ENCODE measurements at places on chromosomes 5 and 9.

DNA sequence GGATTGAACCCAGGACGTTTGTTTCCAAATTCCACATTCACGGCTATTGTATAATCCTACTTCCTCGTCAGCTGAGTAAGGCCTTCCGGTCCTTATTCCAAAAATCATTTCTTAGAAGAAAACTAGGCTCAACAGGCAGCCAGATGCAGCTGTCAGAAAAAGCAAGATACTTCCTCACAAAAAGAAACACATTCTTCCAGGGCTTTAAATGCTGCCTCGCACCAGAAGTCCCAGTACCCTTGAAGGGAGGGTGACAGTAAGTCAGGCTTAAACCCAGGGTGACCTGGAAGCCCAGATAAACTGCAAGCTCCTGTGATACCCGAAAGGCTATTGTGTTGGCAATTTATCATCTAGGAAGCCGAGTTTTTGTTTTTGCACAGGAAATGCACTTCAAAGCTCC lies 414.0 kb downstream of the NFIB start:
- DNase-seq, result no peak

DNA sequence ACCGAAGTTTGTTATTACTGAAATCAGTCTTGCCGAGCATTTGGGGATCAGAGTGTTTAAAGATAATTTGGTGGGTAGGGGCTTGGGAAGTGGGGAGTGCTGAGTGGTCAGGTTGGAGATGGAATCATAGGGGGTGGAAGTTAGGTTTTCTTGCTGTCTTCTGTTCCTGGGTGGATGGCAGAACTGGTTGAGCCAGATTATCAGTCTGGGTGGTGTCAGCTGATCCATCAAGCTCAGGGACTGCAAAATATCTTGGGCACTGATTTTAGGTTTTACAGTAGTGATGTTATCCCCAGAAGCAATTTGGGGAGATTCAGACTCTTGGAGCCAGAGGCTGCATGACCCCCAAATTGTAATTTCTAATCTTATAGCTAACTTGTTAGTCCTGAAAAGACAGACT lies 5.4 kb upstream of the ANKRD31 start:
- DNase-seq, result no peak

DNA sequence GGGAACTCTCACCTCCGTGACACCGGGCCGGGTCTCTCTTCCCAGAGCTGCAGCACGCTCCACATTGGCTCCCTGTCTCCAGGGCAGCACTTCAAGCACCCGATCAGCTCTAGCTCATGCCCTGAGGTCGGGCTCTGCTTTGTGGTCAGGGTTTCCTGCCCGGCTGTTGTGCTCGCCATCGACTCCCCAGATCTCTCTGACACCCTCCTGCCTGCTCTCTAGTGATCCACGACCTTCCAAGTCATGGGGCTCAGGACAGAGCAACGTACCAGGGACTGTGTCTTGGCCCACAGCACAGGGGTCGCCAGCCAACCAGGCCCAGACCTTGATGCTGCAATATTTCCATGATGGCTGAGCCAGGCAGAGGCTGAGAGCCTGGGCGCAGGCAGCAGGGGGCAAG lies 45.1 kb downstream of the PRRT1B start:
- no peak for DNase-seq

- DNase-seq, result no peak
Observed at GRCh38 chr9:117625154-117625553, 79.0 kb upstream of the TLR4 start.

DNA sequence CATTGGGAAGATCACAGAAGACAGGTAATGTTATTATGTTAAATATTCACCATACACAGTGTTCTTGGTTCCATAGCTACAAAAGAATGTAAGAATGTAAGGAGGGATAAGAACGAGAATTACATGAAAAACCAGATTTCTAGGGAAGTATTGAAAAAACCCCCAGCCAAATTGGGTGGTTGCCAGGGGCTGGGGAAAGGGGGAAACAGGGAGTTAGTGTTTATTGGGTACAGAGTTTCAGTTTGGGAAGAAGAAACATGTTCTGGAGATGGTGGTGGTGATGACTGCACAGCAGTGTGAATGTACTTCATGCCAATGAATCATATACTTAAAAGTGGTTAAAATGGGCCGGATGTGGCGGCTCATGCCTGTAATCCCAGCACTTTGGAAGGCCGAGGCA lies 40.3 kb downstream of the GLRX start:
- no peak for DNase-seq

DNA sequence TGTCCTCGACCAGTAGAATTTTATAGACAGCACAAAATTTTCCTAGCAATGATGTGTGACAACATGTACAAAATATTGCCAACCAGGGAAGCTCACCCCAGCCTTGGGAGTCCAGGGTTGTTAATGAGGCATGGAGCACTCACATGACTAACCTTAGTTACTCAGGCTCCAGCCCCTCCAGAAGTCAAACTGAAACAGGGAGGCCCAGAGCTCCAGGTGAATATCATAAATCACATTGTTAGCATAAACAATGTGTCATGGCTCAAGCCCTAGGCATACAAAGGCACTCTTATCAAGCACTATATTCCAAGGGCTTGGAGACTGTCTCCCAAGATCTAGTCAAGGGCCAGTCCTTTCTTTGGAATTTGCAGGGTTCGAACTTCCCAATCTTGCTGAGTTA lies 44.4 kb downstream of the TNFAIP8 start:
- DNase-seq, result no peak

Data from activated CD8-positive, alpha-beta memory T cell treated with anti-CD3 and anti-CD28 coated beads for 48 hours (primary cell).